SK-N-MC (cell line): ENCODE measurements at places on chromosomes 5 and 9.

DNA sequence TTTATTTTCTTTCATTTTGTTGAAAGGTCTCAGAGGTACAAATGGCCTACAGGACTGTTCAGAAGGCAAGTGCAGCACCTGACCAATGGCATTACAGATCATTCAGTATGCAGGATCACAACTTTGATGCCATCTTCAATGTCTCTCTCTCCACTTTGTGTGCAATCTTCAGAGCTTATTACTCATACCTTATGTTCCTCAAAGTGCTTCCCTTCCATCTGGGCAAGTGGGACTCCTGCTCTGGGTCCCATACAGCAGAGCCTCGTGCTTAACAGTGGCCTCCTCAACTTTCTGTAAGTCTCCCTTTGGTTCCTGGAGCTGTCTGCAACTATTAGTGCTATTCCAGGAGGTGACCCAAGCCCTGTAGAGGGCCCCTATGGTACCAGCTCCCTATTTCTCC, 358.4 kb upstream of the RPS23 start:
- DNase-seq: no peak

GRCh38 chr5:15594977-15595568, 95.1 kb downstream of the FBXL7 start:
- no peak for DNase-seq

- no peak for DNase-seq
Observed at GRCh38 chr9:136697821-136698526, 10.7 kb upstream of the AGPAT2 start.

GRCh38 chr5:74201334-74202081, 439.0 kb downstream of the ENC1 start:
- no peak for DNase-seq

DNA sequence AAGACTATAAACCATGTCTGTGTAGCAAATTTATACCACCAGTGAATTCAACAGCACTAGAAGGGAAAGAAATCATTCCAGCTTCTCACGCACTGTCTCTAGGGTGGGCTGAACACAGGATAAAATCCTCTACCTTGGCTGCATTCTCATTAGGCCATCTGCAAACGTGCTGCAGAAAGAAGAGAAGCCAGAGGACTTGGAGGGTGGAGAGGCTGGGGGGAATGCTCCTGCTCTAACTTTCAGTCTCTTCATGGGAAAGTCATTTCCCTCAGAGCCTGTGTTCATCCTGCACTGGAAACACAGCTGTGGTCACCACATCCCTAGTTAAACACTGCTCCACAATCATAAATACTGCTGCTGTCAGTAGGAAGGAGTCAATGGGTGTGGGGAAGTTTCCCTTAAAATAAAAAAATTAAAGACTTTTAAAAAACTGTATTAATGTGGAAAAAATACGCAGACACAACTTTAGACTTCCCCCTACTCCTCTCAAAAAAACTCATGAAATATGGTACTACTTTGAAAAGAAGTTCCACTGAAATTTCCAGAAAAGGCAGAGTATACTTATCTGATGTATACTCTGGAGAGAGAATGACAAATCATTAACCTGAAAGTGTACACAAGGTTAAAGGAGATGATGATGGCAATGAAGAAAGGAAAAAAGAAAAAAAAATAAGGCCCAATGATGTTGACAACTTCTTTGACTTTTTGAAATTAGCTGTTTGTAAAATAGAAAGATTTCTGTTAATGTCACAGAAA, 46.8 kb downstream of the LHFPL2 start:
- no peak for DNase-seq

GRCh38 chr9:34440017-34440416, 18.4 kb downstream of the FAM219A start:
- no peak for DNase-seq

DNA sequence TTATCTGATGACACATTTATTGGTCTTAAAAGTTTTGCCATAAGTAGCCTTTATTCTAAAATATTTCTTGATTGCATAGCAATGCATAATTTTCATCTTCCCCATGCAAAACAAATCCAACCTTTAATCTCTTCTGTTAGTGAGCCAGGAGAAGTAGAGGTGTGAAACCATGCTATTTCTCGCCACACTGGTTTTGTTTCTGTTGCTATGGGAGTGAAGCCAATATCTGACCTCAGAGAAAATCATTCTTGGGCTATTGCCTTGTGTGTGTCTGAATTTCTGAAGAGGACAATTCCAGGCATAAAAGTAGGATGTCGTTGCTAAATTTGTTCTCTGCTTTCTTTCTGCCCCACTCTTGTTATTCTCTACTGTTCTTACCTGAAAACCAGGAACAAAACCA, 183.6 kb downstream of the PTTG1 start:
- DNase-seq: no peak

GRCh38 chr5:6484446-6484845, 35.8 kb downstream of the UBE2QL1 start:
- DNase-seq: no peak

- DNase-seq: no peak
Observed at GRCh38 chr9:81032030-81032572, 657.2 kb downstream of the TLE1 start.

GRCh38 chr9:112530751-112531205, 44.2 kb downstream of the KIAA1958 start:
- DNase-seq: no peak

GRCh38 chr9:108081112-108081511, 591.5 kb upstream of the KLF4 start:
- DNase-seq: no peak

DNA sequence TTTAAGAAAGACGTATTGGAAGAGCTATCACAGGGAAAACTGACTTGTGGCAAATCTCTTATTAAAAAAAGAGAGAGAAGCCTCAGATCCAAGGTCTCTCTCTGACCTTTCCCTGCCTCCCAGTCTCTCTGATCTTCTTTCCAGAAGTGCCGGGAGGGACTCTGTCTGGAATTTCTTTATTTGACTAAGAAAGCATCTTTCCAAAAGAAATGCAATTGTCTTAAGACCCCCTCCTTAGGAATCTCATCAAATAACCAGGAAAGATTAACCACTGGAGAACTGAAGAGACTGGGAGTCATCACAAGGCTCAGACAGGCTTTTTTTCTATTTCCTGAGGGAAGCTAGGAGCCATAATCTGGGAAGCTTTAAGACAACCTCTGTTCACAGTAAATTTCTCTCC, 4.6 kb downstream of the C1QTNF3 start:
- DNase-seq: no peak

GRCh38 chr5:65553941-65554340, 9.0 kb downstream of the CENPK start:
- no peak for DNase-seq

DNA sequence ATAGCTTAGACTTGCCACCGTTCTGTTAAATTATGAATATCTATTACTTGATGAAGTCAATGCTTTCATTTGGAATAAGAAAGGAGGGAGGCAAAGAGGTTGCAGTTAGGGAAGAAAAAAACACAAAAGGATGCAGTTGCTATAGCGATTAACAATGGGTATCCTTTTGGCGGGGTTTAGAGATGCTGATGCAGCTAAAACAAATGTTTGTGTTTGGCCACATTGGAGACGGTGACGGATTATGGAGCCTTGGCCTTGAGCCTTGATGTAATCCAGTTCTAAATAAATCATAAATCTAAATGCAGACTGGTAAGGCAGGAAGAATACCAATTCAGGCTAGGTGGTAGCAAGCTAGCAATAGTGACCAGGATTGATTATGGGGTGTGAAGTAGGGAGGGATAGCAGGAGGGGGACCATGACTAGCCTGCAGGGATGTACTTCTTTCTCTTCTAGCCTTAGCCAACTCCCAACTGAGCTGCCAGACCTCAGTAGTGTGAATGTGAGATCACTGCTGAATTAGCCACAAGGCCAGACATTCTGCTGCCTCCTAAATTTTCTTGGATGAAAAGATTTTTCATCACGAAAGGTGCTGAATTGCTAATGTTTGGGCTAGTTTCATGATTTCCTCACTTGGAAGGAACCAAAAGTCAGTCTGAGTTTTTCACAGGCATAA, 160.3 kb downstream of the TLR4 start:
- no peak for DNase-seq

DNA sequence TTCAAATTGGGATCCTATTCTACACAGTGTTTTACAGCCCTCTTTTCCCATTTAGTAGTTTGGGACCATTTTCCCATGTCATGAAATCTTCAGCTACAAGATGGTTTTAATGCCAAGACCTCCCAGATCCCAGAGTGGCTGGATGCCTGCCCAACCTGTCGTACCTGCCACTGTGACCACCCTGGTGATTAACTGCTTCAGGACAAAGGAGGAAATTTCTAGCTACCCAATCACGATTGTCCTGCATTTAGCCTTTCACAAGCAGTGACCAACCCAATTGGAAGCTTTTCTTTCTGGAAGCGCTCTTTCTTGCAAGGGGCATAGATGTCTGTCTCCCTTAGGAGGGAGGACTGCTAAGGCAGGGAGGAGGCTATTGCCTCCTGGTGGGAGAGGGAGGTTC, 13.8 kb downstream of the IL9 start:
- no peak for DNase-seq

- DNase-seq: no peak
Observed at GRCh38 chr9:91130796-91131318, 230.9 kb downstream of the AUH start.

DNA sequence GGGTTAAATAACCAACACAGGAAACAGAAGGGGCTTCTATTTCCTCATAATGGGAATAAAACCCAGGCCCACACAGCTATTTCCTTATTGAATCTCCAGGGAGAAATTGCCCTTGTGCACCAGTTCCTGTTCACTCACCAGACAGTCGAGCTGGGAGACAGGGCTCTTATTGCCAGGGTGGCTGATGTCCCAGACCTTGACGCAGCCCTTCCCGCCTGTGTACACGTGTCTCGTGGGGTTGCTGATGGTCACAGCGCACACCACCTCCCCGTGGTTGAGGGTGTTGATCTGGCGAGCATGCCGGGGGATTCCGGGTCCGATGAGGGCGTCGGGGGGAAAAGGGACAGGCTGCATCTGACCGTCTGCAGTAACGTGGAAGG, 96.5 kb downstream of the TLE1 start:
- no peak for DNase-seq

DNA sequence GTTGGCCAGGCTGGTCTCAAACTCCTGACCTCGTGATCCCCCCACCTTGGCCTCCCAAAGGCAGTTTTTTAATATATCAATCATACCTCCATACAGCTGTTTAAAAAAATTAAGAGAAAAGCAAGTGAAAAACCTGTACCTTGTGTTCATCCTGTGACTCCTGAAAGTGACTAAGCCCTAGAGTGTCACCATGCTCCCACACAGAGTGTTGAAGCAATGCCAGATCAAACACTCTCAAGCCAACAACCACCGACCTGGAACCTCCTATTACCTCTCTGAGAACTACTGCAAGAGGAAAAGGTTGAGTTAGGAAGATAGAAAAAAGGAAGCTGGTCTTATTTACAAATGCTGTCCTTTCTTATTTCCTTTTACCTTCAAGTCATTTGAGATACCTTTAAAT, 123.5 kb downstream of the RASEF start:
- no peak for DNase-seq

- no peak for DNase-seq
Observed at GRCh38 chr9:91515074-91515687, 91.5 kb upstream of the NFIL3 start.

GRCh38 chr5:124796495-124796894, 50.1 kb upstream of the ZNF608 start:
- no peak for DNase-seq

DNA sequence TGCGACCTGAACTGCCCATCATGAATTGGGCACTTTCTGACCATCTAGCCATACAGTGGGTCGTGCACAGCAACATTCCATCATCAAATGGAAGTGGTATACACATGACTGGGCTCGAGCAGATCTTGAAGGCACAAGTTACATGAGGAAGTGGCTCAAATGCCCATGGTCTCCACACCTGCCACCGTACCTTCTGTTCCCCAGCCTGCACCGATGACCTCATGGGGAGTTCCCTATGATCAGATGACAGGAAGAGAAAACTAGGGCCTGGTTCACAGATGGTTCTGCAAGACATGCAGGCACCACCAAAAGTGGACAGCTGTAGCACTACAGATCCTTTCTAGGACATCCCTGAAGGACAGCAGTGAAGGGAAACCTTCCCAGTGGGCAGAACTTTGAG, 21.8 kb downstream of the MTMR12 start:
- DNase-seq: no peak

GRCh38 chr5:96548905-96549304, 113.3 kb upstream of the CAST start:
- no peak for DNase-seq

- no peak for DNase-seq
Observed at GRCh38 chr5:149188383-149188782, 47.1 kb downstream of the ABLIM3 start.

DNA sequence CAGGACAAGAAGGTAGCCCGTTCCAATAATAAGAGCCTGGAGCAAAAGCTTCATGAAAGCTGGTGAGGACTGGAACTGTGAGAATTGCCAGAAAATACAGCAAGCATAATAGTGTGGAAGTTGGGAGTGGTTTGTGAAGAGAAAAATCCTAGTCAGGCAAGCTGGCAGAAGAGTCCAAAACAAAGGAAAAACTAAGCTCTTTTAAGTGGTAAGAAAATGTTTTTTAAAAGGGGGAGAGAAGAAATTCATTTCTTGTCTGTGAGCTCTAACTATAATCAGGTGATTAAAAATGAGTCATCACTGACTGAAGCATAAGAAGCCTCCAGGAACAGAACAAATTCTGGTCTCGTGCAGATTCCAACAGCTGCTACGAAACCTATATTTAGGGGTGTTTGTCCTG, 102.6 kb downstream of the CAAP1 start:
- DNase-seq: no peak

GRCh38 chr5:97095318-97095732, 47.1 kb downstream of the LIX1 start:
- no peak for DNase-seq

GRCh38 chr5:1011226-1011631, 2.6 kb downstream of the NKD2 start:
- DNase-seq: no peak

- DNase-seq: no peak
Observed at GRCh38 chr5:14463629-14464028, 118.0 kb upstream of the OTULINL start.

DNA sequence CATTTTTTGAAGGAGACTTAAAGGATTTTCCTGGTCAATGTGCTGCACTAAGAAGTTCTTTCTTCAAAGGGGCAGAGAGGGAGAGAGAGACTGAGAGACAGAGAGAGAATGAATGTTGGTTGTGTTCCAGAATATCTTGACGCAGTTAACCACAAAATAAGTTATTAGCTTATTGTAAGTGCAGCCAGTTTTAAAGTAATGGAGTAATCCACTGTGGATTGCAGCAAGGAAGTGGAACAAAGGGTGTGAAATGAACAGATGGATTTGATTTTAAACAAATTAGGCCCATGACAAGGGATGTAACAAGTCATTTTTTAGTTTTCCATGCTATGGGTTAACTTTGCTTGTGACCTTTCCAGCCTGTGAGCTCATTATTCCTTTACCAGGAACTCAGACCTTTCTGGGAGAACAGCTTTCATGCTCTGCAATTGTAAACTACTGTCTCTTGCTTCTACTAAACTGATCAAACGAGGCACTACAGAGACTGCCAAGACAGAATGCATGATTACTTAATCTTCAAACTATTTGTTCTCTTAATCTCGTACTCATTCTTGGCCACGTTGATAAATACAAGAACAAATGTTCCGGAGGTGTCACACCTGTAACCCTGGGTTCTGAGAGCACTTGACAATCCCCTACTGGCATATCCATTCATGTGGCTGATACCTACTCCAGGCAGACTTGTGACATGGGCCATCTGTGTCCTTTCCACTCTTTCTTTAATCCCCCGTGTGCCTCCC, 131.1 kb downstream of the TLE1 start:
- DNase-seq: peak; percentile 66

- DNase-seq: no peak
Observed at GRCh38 chr9:3179711-3180110, 335.8 kb upstream of the PUM3 start.
